ENCODE measurements at places on chromosomes 12 and 14.

GRCh38 chr12:109542876-109543275, 30.4 kb downstream of the MMAB start:
- DNase-seq: no peak

DNA sequence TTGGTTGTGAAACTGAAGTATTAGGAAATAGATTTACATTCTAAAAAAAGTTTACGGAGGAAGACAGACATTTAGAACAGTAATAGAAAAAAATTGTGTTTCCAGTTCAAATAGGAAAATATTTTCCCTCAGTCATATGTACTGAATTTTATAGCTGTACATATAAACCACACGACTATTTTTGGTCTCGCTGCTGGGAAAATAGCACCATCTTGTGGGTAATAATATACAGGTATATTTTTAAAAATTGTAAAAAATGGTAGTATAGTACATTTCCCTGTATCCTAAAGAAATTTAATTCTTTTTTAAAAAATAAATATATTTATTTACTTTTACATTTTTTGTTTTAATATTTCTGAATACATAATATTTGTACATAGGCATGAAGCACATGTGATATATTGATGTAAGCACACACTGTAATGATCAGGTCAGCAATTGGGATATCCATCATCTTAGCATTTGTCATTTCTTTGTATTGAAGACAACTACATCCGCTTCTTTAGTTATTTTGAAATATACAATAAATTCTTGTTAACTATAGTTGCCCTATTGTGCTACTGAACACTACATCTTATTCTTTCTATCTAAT, 168.6 kb downstream of the ALX1 start:
- peak; percentile 4 for DNase-seq

- DNase-seq: peak; percentile 42
Observed at GRCh38 chr12:110744601-110745264, 2.0 kb upstream of the PPP1CC start.

DNA sequence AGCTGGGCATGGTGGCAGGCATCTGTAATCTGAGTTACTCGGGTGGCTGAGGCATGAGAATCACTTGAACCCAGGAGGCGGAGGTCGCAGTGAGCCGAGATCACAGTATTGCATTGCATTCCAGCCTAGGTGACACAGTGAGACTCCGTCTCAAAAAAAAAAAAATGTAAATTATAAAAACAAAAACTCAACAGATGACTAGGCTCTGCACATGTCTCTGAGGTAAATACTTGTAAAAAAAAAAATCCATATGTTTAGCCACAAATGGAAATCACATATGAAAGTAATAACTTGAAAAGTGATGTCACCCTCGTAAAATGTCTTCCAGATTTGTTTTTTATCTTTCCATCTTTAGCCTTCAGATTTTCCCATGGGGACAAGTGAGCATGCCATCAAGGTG, 85.0 kb downstream of the KICS2 start:
- DNase-seq: no peak

GRCh38 chr14:49933704-49934103, 40.8 kb downstream of the ARF6 start:
- DNase-seq: no peak

- DNase-seq: peak; percentile 14
Observed at GRCh38 chr14:60183741-60184140, 18.5 kb upstream of the DHRS7 start.

- DNase-seq: no peak
Observed at GRCh38 chr14:75479770-75480600, 42.3 kb upstream of the BATF start.

DNA sequence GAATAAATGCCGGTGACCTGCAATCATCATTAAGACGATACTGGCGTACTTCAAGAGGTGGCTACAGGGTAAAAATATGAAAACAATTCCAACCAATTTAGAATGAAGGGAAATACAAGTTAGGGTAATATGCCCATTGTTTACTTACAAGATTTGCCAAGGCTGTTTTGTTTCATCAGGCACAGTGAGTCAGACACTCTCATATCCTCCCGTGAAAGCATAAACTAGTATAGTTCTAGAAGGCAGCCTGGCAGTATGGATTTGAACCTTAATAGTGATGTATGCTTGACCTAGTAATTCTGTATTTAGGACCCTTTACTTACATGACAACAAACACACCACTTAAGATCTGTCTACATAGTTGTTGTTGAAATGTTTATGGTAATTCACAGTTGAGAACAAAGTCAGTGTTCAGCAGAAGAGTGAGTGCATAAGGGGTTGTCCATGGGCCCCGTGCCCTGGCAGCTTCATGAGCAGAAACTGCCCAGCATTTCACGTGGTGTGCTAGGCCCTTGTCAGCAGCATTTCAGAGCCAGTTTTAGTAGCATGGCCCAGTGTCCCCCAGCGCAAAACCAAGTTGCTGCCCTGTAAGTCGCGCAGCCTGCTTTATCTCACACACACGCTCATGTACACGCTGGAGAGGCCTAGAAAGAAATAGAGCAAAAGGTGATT, 80.8 kb downstream of the EP400 start:
- peak; percentile 35 for DNase-seq

- no peak for DNase-seq
Observed at GRCh38 chr12:99282086-99282485, 365.5 kb upstream of the GARIN6 start.

GRCh38 chr14:61523751-61524150, 171.6 kb upstream of the HIF1A start:
- no peak for DNase-seq
